Osteocyte (in vitro differentiated cells): ENCODE measurements at places on chromosomes 13 and 19. TPM values are rescaled to one million over a fixed set of nuclear protein-coding genes. Genes with fewer than 3 reads are reported as not detected.

DNA sequence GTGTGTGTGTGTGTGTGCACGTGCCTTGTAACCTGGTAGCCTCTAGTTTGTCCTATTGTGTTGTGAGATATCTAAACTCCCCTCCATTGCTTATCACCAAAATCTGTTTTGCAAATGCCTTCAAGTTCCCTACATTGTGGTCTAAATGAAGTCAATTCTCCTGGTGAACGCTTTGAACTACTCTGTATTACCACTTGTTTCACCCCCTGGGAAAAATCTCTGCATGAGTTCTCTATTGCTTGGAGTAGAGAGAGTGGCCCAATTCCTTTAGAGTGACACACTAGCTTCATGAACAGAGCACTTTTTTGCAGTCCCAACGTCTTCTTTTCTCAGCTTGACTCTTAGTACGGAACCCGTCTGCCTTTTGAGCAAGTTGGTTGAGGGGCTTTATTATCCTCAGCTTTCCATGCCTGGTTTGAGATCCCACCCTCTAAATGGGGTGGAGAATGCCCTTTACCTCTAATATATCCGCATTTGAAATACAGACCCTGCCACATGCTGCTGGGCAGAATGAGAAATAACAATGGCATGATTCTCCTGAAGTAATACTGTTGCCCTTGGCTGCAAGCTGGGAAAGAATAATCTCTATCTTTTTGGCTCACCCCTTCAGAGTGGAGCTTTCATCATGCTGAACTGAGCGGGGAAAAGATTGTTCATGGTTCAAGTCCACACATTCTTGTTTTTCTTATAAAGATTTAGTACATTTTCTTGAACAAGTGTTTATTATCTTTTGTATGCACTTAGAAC lies 2545.3 kb downstream of the PCDH9 start:
- no peak overlapping the region for H3K4me3 ChIP-seq
- DNase-seq: no peak
- H3K27ac ChIP-seq: no peak overlapping the region
- no peaks in the 10 kb centered on the region for H3K27me3 ChIP-seq
- peaks cover 18% of the 10 kb centered on the region for H3K4me1 ChIP-seq

DNA sequence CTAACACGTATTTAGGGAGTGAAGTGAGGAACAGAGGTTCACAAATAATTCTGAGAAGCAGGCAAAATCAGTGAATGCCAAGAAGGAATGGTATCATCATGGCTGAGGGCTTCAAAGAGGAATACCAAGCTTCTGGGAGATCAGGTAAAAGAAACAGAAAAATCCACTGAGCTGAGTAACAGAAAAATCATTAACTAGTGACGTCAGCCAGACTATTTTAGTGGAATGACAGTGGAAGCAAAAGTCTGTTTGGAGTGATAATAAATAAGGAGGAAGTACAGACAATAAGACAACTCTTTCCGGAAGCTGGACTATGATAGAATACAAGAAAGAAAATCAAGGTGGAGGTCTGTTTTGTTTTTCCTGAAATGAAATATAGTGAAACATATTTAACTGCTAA lies 83.5 kb downstream of the SACS start:
- H3K4me1 ChIP-seq: peaks cover 36% of the 10 kb centered on the region
- no peak overlapping the region for H3K4me3 ChIP-seq
- DNase-seq: no peak
- peak overlapping the region; percentile 21 for H3K27ac ChIP-seq

- H3K4me3 ChIP-seq: no peak overlapping the region
- DNase-seq: no peak
- no peaks in the 10 kb centered on the region for H3K4me1 ChIP-seq
- no peak overlapping the region for H3K27ac ChIP-seq
These were observed 11.7 kb upstream of the TMEM255B start for GRCh38 chr13:113747291-113747833.

- no peaks in the 10 kb centered on the region for H3K27me3 ChIP-seq
These were observed 93.1 kb downstream of the STOML3 start for GRCh38 chr13:38897521-38897920.

- H3K4me1 ChIP-seq: peaks cover 2% of the 10 kb centered on the region
- no peak overlapping the region for H3K4me3 ChIP-seq
- H3K27me3 ChIP-seq: no peaks in the 10 kb centered on the region
- peaks cover 70% of the 10 kb centered on the region for H3K36me3 ChIP-seq
These were observed 156.9 kb downstream of the STK24 start for GRCh38 chr13:98419786-98420553.

Gene PBX4
- 0.46 and 0.52 TPM in 2 replicates for total RNA-seq

Gene HIPK4
- total RNA-seq: 0.21 and 0.29 TPM in 2 replicates

Gene TMEM59L
- total RNA-seq: 4.7 and 5.9 TPM in 2 replicates

Gene CLN5
- total RNA-seq: 42.3 and 43.3 TPM in 2 replicates
